CD4-positive, alpha-beta T cell (primary cell): ENCODE measurements at places on chromosomes 5 and 9.

DNA sequence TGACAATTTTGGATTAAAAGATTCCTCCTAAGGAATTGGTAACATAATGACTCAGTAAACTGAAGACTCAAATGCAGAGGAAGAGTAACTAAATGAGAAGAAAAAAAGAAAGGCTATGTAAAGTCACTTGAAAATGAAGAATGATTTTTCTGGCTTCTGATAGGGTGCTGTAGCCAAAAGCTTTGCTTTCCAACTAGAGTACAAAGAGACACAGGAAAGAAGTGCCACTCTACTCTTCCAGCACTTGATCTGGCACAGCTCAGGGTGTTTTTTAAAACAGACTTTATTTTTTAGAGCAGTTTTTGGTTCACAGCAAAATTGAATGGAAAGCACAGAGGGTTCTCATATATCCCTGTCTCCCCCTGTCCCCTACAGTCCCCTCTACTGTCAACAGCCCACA, 122.5 kb downstream of the LMNB1 start:
- DNase-seq: no peak

- DNase-seq: no peak
These were observed 99.1 kb upstream of the RUFY1 start for GRCh38 chr5:179451114-179451827.

GRCh38 chr5:62002436-62002835, 303.6 kb upstream of the KIF2A start:
- no peak for DNase-seq

GRCh38 chr5:116865651-116866050, 291.0 kb upstream of the SEMA6A start:
- DNase-seq: no peak

DNA sequence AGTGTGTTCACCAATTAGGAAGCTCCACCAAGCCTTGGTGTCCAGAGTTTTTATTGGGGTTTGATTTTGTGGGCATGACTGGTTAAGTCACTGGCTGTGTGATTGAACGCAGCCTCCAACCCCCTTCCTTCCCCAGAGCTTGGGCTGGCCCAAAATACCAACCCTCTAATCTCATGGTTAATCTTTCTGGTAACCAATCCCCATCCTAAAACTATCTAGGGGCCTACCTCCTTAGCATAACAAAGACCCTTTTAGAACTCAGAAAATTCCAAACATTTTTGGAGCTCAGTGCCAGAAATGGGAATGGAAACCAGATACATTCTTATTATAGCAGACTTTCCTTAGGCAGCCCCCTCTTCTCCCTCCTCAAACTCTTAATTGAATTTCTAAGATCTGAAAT, 35.9 kb upstream of the HRH2 start:
- DNase-seq: no peak

- no peak for DNase-seq
These were observed 85.3 kb downstream of the ZSWIM6 start for GRCh38 chr5:61417340-61417739.

DNA sequence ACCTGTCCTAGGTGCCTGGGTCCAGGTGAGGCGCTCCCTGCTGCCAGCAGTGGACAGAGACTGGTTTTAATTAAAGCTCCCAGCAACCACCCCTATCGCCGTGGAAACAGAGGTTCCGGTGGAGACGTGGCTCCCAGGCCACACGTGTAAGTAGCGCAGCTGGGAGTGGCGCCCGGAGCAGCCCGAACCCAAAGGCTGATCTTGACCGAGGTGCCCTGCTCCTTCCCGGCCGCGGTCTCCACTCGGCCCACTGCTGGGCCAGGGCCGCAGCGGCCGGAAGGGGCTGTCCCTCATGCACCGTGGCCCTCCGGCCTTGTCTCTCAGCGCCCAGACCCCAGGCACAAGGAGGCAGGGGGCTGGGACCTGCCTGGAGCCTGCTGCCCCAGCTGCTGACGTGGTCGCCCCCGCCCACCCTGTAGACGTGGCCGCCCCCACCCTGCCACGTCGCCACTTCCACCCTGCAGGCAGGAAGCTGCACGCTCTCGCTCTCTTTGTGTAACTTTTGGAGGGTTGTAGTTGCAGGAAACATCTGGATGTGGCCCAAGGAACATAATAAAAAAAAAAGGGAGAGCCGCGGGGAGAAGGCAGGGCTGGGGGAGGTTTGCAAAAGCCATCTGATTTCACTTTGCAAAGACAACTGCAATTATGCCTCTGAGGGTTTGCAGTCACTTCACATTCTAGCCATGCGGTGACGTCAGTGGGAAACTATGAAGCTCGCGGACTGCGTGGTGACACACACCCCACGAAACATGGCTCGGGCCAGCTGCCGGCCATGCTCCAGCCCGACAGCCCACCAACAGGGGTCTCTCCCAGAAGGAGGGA, 129.9 kb downstream of the RXRA start:
- peak; percentile 66 for DNase-seq

DNA sequence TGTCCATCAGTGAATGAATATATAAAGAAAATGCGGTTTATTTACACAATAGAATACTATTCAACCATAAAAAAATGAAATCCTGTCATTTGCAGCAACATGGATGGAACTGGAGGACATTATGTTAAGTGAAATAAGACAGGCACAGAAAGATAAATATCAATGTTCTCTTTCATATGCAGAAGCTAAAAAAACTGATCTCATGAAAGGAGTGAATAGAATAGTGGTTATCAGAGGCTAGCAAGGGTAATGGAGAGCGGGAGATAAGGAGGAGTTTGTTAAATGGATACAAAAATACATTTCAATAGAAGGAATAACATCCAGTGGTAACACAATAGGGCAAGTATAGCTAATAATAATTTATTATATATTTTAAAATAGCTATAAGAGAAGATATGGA, 65.0 kb downstream of the AGTPBP1 start:
- DNase-seq: no peak

GRCh38 chr5:90092734-90093133, 316.8 kb downstream of the CETN3 start:
- no peak for DNase-seq

- DNase-seq: no peak
These were observed 25.7 kb downstream of the PCDHGC5 start for GRCh38 chr5:141514330-141515133.

DNA sequence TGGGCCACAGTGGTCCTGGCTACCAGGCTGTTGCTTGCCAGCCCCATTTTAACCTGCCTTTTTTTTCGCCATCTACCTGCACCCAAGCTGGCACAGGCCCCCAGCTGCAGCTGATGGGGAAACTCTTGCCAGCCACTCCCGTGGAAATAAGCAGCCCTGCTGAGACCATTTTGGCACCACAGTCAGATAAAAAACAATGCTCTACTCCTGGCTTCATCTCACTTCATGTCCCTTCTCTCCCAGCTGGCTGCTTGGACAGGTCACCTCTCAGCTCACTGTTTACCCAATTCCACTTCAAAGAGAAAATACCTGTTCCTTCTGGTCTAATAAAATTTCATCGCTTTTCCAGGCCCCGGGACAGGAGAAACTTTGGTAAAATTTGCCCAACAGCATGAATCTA, 322.6 kb upstream of the SLC30A5 start:
- no peak for DNase-seq

- no peak for DNase-seq
These were observed 985.7 kb upstream of the WWC1 start for GRCh38 chr5:167305591-167306213.

GRCh38 chr5:151670083-151670686, 16.5 kb downstream of the SPARC start:
- no peak for DNase-seq

DNA sequence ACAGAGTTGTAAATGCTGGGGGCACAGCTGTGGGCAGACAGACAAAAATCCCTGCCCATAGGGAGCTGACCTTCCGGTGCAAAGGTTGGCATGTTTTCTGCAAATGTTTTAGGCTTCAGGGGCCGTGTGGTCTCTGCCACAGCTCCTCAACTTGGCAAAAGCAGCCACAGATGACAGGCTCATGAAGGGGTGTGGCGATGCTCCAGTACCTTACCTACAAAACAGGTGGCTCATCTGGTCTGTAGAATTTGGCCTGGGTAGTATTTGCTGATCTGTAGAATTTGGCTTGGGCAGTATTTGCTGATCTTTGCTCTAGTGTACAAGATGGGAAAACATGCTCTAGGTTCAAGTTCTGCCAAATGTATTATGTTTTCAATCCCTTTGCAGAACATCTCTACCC, 283.9 kb downstream of the GADD45G start:
- DNase-seq: no peak

DNA sequence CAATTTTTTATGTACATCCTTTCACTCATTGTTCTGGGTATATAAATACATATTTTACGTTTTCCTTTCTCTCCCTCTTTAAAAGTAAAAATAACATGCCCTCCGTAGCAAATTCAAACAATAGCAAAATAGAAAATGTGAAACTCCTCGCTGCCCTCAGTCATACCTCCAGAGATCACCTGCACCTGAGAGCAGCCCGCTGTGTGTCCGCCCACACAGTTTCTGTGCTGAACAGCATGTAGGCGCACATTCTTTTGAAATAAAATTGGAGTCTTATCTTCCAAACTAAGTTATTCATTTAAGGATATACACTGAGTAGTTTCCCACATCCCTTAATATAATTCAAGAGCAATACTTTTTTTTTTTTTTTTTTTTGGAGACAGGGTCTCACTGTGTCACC, 255.7 kb downstream of the AOPEP start:
- DNase-seq: no peak

- DNase-seq: no peak
These were observed 758.6 kb upstream of the DMAC1 start for GRCh38 chr9:8558176-8558575.

GRCh38 chr5:138874771-138875551, at the start of gene LRRTM2:
Gene LRRTM2 (minus strand): TSS chr5:138875335. CDS start chr5:138874911, 424 bp downstream.
- DNase-seq: no peak

GRCh38 chr5:135821061-135821801, 13.2 kb upstream of the SLC25A48 start:
- no peak for DNase-seq

GRCh38 chr5:76782444-76782843, 36.4 kb upstream of the F2RL1 start:
- no peak for DNase-seq

GRCh38 chr5:131256507-131256823, 7.4 kb upstream of the CDC42SE2 start:
- no peak for DNase-seq

- DNase-seq: no peak
These were observed 216.3 kb downstream of the GADD45G start for GRCh38 chr9:89821081-89821480.

DNA sequence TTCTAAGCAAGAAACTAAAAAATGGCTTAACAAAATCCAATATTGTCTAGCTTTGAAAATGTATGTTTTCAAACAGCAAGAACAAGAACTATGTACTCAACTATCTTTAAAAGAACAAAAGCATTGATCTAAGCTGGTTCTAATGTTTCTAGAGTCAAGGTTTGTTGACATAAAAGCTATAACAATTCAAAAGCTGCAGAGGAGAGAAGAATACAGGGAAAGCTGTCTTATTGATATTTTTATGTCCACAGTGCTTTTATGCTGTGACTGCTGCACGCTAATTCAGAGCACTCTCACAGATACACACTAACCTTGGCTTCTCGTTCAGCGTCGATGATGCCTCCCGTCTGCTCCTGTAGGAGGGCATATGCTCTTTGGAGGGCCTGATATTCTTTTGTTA, 129.5 kb upstream of the DPYSL3 start:
- DNase-seq: no peak

DNA sequence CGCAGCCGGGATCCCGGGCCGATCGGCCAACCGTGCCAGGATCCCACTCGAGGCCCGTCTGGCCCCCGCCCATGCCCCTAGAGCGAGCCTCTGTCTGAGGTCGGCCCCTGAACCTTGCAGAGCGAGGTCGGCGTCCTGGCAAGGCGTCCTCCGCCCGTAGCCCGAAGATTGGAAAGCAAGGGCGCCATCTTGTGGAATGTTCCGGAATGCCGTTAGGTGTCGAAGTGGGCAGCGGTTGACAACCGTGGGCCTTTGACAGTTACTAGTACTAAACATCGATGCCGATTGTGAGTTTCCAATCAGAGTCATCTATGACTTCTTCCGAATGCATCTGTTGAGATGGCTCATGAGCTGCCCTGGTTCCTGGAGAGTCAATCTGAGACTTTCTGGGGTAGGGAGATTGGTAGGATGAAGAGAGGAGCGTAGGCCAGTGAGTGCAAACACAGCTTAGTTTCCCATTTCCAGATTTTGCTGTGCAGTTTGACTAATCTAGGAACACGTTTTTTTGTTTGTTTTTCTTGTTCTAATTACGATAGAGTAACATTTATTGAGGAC, 923 bp upstream of the PLK2 start:
- DNase-seq: peak; percentile 88

- no peak for DNase-seq
These were observed 39.8 kb upstream of the NKX2-5 start for GRCh38 chr5:173274771-173275170.

GRCh38 chr5:60487476-60487875, 212.5 kb downstream of the DEPDC1B start:
- DNase-seq: no peak

DNA sequence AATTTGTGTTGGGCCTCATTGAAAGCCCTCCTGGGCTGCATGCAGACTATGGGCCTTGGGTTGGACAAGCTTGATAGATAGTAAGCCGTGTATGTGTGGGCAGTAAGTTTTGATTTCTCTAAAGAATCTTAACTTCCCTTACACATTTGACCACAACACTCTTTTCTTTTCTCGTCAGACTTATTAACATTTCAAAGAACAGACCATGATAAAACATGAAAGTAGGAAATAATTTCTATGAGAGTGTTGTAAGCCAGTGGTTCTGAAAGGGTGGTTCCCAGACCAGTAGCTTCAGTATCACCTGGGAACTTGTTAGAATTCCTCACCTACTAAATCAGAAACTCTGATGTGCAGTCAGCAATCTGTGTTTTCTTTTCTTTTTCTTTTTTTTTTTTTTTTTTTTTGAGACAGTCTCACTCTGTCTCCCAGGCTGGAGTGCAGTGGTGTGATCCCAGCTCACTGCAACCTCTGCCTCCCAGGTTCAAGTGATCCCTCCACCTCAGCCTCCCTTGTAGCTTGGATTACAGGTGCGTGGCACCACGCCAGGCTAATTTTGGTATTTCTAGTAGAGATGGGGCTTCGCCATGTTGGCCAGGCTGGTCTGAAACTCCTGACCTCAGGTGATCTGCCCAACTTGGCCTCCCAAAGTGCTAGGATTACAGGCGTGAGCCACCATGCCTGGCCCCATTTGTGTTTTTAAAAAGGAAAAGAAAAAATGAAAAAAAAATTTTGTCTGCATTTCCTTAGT, 20.0 kb upstream of the GCNT1 start:
- no peak for DNase-seq

DNA sequence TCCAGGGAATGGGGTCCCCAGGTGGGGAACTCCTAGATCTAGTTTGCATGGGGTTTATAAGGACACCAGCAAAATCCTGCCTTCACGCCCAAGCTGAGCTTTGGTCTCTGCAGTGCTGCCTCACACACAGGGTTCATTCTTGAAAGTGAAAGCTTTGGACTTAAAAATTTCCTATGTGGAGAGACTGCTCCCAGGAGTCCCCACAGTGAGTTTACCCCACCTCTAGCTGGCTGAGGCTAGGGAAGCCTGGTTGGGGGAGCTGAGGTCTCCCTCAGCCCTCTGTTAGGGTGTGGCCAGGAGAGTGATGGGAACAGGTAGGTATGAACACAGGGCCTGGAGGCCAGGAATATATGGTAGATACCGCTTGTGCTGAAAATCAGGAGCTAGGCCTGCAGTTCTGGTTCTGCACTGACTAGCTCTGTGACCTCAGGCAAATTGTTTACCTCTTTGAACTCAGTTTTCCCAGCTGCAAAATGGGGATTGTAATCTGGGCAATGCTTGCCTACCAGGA, 41.5 kb upstream of the LARP1 start:
- DNase-seq: no peak
